ENCODE measurements at places on chromosomes 4 and X.

GRCh38 chr4:76809594-76810305 is 88.2 kb downstream of the SOWAHB start:
- no peak for DNase-seq

DNA sequence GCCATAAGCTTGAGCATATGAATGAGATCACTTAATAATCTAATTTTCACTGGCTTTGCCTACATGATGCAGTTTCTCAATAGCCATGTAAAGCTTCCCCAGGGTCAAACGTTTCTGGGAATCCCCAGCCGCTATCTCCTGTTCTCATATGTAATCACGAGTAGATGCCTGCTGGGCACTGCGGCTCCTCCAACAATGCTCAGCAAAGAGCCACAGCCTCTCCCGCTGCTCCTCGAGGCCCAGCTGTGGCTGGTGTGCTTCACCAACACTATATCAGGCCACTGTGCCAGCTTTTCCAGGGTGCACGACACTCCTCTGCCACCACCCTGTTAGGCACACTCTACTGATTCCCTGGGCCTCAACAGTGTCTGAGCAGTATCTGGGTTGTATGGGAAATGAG is 78.3 kb upstream of the RASGEF1B start:
- no peak for DNase-seq

DNA sequence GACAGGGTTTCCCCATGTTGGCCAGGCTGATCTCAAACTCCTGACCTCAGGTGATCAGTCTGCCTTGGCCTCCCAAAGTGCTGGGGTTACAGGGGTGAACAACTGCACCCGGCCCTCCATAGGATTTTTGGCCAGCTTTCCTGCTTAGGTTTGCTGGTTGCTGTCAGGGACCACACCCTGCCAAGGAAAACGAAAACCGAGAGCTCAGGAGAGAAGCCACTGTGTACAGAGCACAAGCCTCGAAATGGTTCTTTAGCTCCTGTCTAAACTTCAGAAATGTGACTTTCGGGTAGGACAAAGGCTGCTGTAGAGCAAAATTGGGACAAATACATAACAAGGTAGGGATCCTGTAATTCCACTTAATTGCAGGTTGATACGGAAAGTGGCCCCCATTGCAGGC is 146.3 kb upstream of the ATP6AP2 start:
- no peak for DNase-seq

DNA sequence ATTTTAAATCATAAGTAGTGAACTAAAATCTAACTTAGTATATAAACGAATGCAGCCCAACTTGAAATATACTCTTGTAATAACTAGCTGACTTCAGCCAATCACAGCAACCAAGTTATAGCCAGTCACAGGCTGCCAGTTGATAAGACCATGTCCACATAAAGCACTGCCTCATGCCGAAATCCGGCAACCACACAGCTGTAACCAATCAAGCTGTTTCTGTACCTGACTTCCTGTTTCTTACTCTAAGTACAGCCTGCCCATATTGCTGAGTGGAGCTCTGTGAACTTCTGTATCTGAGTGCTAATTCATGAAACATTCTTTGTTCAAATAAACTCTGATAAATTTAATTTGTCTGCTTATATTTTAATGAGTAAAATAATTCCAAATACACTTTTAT is 805.3 kb upstream of the EPHA5 start:
- DNase-seq, result no peak

Data from Ammon's horn (tissue), 1 donor.